ENCODE measurements at places on chromosomes 1 and 21.
A peak's percentile ranks its signal among the peaks of the same experiment; 100 is the strongest.

GRCh38 chr1:111424281-111424680 is 3.3 kb downstream of the OVGP1 start:
- no peak for DNase-seq

DNA sequence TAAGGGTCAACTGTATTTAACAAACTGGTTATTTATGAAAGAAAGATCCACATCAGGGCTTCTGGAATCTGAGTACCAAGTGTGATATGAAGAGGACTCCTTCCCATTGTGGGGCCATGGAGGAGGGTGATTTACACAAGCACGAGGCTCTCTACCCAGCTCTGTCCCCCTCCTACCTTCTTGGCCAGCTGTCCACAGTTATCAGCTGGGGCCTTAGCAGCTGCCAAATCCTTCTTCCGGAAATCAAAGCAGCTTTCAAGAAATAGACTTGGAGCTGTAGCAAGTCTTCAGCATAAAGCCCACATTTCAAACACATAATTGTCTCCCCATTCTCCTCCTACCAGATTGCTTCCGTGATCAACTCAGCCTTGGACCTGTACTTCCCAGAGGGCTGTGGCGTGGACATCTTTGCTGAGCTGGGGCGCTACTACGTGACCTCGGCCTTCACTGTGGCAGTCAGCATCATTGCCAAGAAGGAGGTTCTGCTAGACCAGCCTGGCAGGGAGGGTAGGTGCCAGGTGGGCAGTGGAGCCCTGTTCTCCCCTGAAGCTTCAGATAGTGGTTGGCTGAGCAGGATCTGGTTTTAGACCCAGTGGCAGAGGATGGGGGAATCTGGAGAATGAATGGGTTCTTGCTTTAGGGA is 15.5 kb downstream of the AZIN2 start:
- DNase-seq: peak; percentile 79

DNA sequence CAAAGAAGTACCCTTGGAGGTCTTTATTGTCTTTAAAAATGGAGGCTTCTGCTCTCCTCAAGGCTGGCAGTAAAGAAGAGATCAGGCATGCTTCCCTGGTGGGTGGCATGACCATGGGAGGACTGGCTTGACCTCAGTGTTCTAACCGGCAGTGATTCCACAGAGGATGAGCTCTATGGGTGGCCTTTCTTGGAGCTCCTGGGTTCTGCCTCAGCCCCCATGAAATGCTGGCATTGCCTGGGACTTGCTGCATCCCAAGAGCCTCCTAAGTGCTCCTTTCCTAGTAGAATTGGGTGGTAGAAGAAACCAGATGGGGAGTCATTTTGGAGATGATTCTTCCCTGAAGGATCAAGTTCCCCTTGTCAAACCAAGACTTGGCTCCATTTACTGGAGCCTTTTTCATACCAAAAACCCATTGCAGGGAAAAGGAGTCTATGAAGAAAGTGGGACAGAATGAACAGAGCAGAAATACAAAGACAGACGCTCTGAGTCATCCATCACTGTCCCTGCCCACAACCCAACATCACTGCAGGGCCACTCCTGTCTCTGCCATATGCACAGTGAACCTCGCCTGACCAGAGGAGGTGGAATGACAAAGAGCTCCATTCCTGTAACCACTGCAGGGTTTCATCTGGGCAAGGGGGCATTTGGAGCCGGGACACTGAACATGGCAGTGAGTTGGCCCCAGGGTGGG is 42.4 kb downstream of the RIMS3 start:
- DNase-seq: no peak

GRCh38 chr1:57489358-57490036 is 65.6 kb upstream of the DAB1 start:
- DNase-seq: no peak

DNA sequence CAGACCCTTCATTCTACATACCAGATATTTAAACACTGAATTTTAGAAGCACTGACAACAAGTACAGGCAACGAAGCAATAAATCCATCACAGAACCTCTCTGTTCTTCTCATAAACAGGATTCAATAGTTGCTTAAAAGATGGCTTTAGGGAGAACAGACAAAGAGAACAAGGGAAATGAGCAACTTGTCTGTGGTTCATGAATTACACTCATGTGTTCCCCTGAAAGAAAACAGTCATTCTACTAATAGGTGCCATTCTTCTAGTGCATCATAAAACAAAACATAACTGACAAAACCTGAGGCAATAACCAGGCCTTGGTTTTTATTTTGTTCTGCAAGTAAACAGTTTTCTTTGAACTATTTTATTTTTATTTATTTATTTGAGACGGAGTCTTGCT is 6.8 kb downstream of the GNL2 start:
- no peak for DNase-seq

DNA sequence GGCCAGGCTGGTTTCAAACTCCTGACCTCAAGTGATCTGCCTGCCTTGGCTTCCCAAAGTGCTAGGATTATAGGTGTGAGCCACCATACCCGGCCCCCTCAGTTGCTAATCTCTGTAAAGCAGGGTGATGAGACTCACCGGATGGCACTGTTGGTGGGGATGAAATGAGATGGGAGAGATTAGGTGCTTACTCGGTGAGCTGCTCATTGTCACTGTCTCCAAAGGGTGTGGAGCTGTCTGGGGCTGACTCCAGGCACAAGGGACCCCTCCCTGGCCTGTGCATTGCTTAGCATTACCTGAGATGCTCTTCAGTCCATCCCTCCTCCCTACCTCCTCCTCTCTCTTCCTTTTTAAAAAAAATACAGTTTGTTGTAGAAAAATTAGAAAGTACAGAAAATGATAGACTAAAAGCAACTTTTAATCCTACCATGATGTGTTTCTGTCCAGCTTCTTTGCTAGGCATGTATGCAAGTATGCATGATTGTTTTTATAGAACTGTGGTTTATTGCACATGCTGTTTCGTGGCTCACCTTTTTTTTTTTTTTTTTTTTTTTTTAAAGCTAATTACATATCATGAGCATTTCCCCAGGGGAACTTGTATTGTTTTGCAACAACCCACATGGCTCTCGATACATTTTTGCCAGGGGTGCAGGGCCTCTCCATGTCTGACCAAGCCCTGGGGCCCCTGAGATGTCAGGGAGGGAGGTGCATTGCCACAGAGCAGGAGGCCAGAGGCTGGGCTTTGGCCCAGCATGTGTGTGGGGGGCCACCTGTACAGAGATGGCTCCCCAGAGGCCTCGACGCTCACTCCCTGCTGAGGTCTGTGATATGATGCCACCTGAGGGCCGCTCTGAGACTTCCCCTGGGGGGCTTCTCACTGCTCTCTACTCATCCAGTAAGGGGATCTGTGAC is 55.4 kb downstream of the ARHGEF10L start:
- peak; percentile 82 for DNase-seq

GRCh38 chr1:227070638-227071285 is 130.7 kb downstream of the COQ8A start:
- no peak for DNase-seq

GRCh38 chr1:211939876-211940468 is 95.4 kb downstream of the INTS7 start:
- no peak for DNase-seq

GRCh38 chr1:154760469-154760933 is 109.6 kb downstream of the KCNN3 start:
- peak; percentile 75 for DNase-seq

DNA sequence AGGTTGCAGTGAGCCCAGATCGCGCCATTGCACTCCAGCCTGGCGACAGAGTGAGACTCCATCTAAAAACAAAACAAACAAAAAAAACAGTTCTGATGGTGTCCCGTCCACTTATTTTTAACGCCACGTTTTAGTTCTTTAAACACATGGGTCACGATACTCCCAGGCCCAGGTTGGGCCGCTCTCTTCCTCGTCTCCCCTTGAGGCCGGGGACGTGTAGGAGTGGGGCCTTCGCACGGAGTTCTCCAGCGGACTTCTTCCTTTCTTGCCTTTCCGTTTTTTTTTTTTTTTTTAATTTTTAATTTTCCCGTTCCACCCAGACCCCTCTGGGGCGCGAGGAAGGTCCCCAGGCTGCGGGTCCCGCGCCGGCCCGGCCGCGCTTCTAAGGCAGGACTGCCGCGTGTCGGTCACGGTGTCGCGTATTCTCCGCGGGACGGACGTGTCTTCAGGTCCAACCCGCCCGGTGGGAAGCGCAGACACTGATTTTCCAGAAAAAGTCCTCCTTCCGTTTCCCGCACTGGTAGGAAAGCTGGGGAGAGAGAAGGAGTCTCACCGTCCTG is 47.5 kb upstream of the SLC19A1 start:
- DNase-seq: no peak

- no peak for DNase-seq
Observed at GRCh38 chr1:176863613-176864012, 300.9 kb downstream of the ASTN1 start.

- peak; percentile 95 for DNase-seq
Observed at GRCh38 chr1:246319083-246319714, 187.9 kb downstream of the SMYD3 start.

- DNase-seq: no peak
Observed at GRCh38 chr21:46538851-46539666, 65.8 kb downstream of the S100B start.

GRCh38 chr1:25672763-25673409 is 56.3 kb downstream of the MAN1C1 start:
- no peak for DNase-seq

DNA sequence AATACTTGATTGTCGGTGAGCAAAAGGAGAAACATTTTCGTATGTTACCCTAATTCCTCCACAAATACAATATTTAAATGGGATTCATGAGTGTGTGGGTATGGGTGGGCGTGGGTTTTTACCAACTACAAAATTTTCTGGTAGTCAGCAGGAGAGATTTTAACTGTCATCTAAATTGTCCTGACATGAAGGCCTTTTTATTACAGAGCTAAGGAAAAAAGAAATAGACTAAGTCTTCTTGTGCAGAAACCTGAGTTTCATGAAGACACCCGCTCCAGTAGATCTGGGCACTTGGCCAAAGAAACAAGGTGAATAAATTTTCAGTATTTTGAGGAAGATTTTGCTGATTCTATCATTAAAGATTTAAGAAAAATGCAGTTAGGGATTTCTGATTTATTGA is 752 bp downstream of the RGS18 start:
- DNase-seq: no peak

- DNase-seq: no peak
Observed at GRCh38 chr21:40151611-40152010, 284.4 kb downstream of the PCP4 start.

- peak; percentile 58 for DNase-seq
Observed at GRCh38 chr21:39381009-39381408, 32.1 kb upstream of the HMGN1 start.

- no peak for DNase-seq
Observed at GRCh38 chr1:111179968-111180533, 20.4 kb downstream of the DENND2D start.

GRCh38 chr1:109534307-109534858 is 5.3 kb upstream of the GPR61 start:
- DNase-seq: no peak

GRCh38 chr1:209402697-209403096 is 180.8 kb upstream of the CAMK1G start:
- no peak for DNase-seq

- peak; percentile 44 for DNase-seq
Observed at GRCh38 chr1:151993084-151993733, 450 bp downstream of the S100A10 start.
